Memory B cell (primary cell): ENCODE measurements at places on chromosomes 6 and 20.

DNA sequence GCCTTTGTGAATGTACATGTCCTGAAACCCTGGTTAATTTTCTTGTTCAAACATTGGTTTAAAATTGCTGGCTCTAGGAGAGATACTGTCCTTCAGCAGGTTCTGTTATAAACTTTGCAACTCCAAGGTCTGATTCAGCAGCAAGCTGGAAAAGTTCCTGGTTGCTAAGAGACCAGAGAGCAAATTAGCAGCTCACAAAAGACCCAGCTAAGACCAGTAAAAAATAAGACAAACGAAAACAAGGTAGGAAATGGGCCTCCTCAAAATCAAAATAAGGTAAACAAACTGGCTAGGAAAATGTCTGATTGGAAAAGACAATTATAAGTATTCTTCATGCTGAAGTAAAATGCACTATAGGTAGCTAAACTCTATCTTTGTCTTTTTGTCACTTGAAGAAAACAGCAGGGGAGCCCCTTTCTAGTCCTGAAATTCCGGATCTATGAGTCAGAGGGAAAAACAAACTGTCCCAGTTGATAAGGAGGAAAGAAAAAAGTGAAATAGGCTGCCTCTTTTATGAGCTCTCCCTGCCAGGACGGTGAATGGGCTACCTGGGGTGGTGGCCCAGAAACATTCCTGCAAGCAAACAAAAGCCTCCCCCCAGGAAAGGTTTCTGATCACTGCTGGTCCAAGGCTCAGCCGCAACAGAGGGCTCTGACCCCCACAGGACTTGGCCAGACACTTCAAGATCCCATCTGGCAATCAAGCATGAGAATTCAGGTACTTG lies 41.6 kb downstream of the UNC5CL start:
- DNase-seq, result no peak

DNA sequence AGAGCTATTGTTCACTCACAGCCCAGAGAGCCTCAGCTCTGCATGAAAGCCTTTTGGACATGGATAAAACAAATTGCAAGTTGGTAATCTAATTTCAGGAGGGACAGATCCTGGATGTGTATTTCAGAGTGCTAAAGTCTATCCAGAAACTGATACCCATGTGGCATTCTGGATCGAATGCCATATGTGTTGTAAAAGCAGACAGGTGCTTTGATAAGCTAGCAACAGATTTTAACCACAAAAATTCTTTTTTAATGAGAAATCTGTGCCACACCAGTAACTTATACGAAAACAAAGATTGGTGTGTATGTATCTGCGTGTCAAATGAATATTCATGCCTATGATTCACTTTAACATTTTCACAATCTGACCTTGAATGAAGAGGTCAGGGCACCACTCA lies 936.6 kb upstream of the MAP3K7 start:
- DNase-seq, result no peak

DNA sequence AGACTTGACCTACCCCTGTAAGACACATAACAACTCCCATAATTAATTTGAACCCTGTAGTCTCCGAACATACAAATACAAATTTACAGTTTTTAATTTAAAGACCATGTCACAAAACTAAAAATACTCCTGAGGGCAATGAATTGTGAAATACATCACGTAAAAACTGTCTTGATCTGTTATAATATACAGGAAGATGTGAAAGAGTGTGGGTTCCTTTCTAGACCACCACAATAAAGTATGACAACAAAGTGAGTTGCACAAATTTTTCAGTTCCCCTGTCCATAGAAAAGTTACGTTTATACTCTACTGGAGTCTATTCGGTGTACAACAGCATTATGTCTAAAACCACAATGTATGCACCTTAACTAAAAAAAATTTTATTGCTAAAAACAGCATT lies 11.0 kb upstream of the BLOC1S5 start:
- DNase-seq, result no peak

DNA sequence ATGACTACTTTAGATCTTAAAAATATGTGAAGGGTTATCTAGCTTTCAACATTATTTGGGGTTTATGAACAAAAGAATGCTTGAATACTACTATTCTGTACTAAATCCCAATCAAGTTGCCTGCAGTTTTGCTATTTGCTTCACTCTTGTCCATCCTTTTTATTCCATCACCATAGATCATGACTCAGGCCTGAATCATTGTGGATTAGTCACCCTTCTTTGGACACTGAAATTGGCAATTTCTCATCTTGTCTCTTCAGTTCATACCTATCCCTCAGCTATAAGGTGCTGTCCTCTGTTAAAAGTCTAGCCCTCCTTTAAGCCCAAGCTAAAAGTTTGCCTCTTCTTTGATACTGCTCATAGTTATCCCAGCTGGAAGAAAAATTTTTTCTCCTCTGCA lies 199.1 kb downstream of the CENPW start:
- DNase-seq, result no peak

GRCh38 chr6:18215436-18215835 lies 48.9 kb downstream of the DEK start:
- DNase-seq, result no peak

- DNase-seq, result no peak
Observed at GRCh38 chr6:88143421-88144157, 22.6 kb downstream of the CNR1 start.

GRCh38 chr6:98847779-98848538 lies 13.6 kb downstream of the POU3F2 start:
- DNase-seq, result no peak

- DNase-seq, result no peak
Observed at GRCh38 chr6:96065213-96065612, 49.4 kb downstream of the FUT9 start.

DNA sequence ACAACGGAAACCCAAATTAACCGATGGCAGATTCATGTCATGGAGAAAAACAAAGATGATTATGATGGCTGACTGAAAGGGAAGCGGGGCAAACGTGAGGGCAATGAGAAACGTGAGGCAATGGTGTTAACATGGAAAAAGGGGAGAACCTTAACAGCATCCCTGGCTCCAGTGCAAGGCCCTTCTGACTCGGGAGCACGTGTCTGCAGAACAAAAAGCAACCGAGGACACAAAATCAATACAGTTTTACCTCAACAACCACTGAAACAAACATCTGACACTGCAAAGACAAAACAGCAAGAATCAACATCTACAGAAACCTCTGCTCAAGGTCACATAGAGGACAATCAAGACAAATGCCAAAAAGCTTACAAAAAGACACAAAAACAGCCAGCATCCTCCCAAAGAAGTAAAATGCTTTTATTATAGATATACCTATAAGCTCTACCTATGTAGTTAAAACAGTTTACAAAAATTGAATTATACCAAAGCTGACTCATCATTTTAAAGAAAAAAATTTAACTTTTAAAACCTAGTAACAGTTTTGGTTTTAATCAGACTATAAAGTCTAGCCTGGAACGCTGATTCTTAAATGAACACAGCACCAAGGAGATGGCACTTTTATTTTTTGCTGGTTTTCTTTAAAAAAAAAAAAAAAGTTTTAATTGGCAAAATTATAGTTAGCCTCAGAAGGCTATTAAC lies 43.1 kb downstream of the SMLR1 start:
- no peak for DNase-seq

DNA sequence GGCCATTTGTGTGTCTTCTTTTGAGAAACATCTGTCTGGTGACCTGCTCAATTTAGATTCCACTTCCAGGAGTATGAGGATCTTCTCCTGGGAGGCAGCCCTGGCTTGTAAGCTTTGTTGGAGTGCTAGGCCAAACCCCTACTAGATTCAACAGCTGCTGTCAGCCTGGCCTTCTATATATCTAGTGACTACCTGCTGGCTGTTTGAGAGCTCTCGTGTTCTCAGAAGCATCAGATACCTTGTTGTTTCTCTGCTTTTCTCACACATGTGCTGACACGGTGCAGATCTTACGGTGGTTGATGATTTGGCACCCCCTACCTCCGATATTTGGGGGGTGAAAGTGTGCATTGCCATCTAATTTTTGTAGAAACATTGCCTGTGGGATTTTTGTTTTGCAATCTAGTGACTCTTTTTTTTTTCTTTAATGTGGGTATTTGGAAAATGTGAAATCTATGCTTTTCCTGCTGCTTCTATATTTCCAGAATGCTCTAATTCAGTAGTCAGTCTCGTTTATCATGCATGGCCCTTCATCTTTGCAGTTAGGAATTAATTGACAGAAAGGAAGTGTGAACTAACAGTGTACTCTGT lies 4.7 kb downstream of the CCN2 start:
- no peak for DNase-seq

GRCh38 chr20:51208162-51208561 lies 185.3 kb upstream of the KCNG1 start:
- DNase-seq, result no peak

DNA sequence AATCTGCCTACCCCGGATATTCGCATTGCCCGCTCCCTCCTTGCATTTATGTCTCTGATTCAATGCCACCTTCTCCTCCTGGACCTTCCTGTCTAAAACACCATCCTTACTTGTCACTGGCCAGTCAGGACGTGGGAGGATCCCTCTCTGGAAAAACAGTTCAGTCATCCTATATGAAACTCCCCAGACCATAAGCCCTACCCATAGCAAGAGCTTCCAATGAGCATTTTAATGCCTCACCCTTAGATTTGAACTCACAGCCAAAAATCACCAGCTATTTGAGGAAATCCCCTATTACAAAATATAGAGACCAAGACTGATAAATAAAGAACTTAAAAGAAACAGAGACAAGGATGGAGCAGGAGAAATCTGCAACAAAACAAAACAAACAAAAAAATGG lies 86.4 kb downstream of the SHLD1 start:
- no peak for DNase-seq

DNA sequence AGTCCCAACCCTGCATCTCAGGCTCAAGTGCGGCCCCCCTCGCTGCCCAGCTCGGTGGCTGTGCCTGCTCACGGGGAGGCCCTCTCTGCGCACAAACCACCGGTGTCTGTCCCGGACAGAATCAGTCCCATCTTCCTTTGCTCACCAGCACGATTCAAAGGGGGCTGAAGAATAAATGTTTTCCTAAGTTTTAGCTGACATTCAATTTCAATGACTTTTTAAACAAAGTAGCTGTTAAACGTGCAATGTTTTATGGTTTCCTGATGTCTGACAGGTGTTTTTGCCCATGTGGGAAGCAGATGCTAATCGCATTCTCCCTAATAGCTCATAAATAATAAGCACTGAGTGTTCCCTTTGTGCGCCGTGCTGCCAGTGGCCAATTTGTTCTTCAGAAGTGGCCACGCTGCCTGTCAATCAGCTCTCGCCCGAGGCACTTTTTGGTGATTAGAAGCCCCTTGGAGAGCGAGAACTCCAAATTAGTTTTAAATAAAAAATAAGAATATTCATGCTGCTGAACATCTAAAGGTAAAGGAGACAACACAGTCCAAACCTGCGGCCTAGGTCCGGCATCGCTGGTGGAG lies 26.3 kb downstream of the BHLHE23 start:
- DNase-seq, result no peak

DNA sequence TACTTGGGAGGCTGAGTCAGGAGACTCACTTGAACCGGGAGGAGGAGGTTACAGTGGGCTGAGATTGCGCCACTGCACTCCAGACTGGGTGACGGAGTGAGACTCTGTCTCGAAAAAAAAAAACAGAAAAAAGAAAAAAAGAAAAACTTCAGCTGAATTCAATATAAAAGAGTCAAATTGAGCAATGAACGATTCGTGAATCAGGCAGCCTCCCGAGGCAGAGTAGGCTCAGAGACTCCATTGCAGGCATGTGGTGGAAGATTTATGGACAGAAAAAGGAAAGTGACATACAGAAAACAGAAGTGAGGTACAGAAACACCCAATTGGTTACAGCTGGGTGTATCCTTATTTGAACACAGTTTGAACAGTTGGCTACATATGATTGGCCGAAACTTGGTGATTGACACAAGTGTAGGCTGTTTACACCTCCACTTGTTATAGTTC lies 56.3 kb downstream of the HLA-DPB1 start:
- no peak for DNase-seq

DNA sequence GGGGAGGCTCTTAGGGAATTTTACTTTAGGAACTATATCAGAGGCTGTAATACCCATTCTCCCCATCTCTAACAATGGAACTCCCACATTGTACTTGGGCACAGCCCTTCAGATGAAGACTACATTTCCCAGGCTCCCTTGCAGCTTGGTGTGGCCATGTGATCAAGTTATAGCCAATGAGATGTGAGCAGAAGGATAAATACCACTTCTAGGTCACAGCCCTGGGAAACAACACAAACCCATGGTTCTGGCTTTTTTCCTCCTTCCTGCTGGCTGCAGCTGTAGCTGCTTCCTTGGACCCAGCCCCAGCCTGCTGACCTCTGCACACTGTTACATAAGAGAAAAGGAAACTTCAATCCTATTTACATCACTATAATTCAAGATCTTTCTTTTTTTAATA lies 445.9 kb upstream of the JARID2 start:
- no peak for DNase-seq

DNA sequence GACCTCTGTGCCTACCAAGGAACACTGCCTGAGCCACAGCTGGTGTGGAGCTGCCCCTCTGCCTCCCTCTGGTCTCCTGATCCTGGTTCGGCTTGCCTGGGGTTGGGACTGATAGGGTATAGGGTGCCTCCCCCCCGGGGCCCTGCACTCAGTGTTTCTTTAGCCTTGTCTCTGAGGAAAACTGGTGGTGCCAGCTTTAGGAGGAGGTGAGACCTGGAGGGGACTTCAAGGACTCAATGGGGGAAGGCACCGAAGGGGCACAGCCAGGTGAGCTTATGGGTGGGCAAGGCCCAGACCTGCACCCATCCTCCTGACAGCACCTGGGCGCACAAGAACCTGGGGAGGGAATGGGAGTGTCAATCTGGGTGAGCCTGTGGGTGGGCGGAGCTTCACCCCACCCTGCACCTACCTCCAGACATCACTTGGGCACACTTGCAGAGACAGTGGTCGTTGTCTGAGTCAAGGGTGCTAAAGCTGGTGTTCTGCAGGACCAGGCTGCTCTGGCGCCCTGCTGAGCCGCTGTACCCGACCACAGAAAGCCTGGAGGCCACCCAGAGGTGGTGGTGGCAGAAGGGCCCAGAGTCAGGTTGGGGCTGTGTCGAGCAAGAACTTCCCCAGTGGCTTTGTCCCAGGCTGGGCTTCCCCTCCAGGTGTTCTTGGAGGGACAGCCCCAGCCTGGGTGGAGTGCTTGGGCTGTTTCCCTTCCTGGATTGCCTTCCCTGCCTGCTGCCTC lies 40.5 kb downstream of the FAM110A start:
- DNase-seq, result no peak

DNA sequence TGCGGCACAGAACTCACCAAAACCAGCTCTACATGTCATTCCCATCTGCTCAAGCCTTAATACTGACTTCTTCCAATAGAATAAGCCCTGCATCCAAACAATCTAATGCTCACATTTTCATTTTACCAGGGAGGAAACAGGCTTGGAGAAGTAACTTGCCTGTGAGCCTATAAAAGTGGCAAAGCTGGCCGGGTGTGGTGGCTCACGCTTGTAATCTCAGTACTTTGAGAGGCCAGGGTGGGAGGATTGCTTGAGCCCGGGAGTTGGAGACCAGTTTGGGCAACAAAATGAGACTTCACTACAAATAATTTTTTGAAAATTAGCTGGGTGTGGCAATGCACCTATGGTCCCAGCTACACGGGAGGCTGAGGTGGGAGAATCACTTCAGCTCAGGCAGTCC lies 133.7 kb downstream of the LY86 start:
- no peak for DNase-seq

GRCh38 chr6:131208787-131209186 lies 73.5 kb downstream of the AKAP7 start:
- no peak for DNase-seq

- no peak for DNase-seq
Observed at GRCh38 chr6:79878142-79878748, 69.1 kb downstream of the ELOVL4 start.
